ENCODE measurements at places on chromosomes 7 and 10. TPM values are rescaled to one million over a fixed set of nuclear protein-coding genes. Genes with fewer than 3 reads are reported as not detected.

DNA sequence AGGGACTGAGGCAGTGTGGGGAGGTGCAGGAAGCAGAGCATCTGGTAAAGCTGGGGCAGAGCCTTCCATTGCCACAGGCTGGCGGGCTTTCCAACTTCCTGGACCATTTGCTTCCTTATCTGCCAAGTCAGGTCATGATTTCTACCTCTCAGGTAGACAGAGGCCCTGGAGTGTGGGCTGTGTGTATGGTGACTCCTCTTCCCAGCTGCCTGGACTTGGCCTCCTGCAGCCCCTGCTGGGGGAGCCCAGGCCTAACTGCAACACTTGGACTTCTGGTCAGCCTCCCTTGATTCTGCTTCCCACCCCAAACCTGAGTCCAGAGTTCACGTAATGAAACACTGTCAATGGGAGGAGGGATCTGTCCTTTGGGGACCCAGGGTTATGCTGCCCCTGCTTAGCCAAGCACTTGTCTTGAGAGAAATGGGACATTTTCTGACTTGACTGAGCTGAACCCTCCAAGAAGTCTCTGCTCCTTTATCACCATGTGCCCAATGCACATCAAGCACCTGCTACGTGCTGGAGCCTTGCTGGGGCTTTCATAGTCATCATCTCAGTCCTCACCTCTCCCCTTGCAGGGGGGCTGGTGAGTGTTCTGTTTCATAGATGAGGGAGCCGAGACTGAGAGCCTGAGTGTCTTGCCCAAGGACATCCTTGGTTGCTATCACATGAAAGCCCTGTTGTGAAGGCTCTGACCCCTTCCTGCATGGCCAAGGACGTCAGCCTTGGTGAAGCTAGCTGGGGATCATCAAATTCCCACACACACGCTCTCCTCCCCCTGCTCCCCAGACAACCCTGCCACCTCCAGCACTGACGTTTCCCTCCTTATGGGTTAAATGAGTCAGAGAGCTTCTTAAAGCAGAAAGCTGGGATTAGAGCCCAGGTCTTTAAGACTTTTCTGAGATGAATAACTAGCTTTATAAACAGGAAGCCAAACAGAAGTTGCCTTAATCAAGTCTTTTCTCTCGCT, 3.4 kb downstream of the CLEC2L start:
- H3K27me3 ChIP-seq: no peaks in the 10 kb centered on the region
- H3K27ac ChIP-seq: no peak overlapping the region
- H3K36me3 ChIP-seq: no peaks in the 10 kb centered on the region
- DNase-seq: no peak
- H3K4me1 ChIP-seq: no peaks in the 10 kb centered on the region

GTF2IRD1 gene
- 54.6 TPM for total RNA-seq

DNA sequence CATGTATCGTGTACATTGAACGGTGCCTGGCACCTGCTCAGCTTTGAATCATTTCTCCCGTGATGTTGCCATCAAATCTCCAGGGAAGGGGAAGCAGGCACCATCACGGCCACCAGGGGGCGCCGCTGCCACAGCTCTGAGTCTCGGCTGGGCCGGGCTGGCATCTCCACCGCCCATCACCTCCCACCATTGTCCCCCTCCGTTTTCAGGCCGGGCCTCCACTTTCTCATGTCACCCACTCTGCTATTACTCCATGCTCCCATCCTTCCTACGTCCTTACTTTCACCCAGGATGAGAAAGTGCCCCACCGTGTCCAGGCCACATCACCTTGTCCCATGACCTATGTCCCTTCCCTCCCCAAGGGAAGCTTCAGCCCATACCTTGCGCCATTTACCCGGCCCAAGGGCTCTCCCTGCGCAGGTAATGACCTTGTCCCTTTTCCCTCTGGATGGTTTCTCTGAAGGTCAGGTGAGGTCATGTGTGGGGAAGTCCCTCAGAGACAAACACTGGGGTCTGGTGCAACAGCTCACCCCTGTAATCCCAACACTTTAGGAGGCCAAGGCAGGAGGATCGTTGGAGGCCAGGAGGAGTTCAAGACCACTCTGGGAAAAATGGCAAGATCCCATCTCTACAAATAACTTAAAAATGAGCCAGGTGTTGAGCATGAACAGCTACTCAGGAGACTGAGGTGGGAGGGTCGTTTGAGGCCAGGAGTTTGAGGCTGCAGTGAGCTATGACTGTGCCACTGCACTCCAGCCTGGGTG, 31.8 kb upstream of the OCM2 start:
- H3K27me3 ChIP-seq: no peaks in the 10 kb centered on the region
- no peak overlapping the region for H3K4me3 ChIP-seq
- no peak overlapping the region for H3K27ac ChIP-seq
- no peaks in the 10 kb centered on the region for H3K36me3 ChIP-seq

- H3K4me1 ChIP-seq: no peaks in the 10 kb centered on the region
- no peaks in the 10 kb centered on the region for H3K36me3 ChIP-seq
- H3K4me3 ChIP-seq: no peak overlapping the region
- no peak overlapping the region for H3K27ac ChIP-seq
- DNase-seq: no peak
These were observed 104.0 kb downstream of the PON1 start for GRCh38 chr7:95220328-95220727.

DNA sequence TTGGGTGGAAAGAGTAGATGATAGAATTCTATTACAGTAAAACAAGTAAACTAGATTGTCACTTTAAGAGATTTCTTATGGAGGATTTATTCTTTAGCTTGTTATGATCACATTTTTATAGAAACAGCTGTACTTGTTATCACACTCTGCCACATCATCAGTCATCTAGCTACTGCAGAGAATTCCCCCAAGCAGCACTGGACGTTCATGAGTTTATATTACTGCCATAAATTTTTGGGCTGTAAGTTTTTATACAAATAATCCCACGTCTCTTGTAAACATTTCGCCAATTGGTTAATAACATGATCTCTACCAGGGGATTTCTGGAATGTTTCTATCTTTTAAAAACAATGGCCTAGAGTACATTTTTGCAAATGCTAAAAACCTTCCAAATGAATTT, 238.8 kb downstream of the POLR1F start:
- no peak overlapping the region for H3K27ac ChIP-seq
- no peaks in the 10 kb centered on the region for H3K36me3 ChIP-seq
- no peaks in the 10 kb centered on the region for H3K27me3 ChIP-seq
- H3K4me3 ChIP-seq: no peak overlapping the region
- no peaks in the 10 kb centered on the region for H3K4me1 ChIP-seq

- DNase-seq: no peak
- no peak overlapping the region for H3K4me3 ChIP-seq
- no peak overlapping the region for H3K27ac ChIP-seq
- no peaks in the 10 kb centered on the region for H3K36me3 ChIP-seq
- peaks cover 19% of the 10 kb centered on the region for H3K4me1 ChIP-seq
These were observed 481.2 kb downstream of the KCNMA1 start for GRCh38 chr10:77156406-77156879.

GPAM gene
- total RNA-seq: 44.4 TPM

CRTAC1 gene
- total RNA-seq: not detected

DNA sequence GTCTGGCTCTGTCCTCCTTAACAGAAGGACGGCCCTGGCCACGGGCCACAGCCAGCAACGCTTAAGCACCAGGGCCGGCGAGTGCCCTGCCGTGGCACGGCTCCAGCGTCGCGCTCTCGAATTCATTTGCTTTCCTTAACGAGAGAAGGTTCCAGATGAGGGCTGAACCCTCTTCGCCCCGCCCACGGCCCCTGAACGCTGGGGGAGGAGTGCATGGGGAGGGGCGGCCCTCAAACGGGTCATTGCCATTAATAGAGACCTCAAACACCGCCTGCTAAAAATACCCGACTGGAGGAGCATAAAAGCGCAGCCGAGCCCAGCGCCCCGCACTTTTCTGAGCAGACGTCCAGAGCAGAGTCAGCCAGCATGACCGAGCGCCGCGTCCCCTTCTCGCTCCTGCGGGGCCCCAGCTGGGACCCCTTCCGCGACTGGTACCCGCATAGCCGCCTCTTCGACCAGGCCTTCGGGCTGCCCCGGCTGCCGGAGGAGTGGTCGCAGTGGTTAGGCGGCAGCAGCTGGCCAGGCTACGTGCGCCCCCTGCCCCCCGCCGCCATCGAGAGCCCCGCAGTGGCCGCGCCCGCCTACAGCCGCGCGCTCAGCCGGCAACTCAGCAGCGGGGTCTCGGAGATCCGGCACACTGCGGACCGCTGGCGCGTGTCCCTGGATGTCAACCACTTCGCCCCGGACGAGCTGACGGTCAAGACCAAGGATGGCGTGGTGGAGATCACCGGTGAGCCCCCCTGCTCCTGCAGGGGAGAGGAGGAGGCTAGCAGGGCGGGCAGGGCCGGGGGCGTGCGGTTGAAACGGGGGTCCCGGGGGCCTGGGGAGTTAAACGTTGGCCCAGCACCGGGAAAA, at the start of gene HSPB1:
HSPB1 (plus strand) TSS at position 327 of the 855 bp plus-strand sequence; CDS start at position 367, 40 bp downstream.
- H3K27ac ChIP-seq: peak within 1 kb of the TSS; percentile 77
- DNase-seq: peak; percentile 86
- H3K27me3 ChIP-seq: no peaks in the 10 kb centered on the region
- H3K36me3 ChIP-seq: no peaks in the 10 kb centered on the region

CDK1 gene
- total RNA-seq: 199 TPM

ALOX5 gene
- not detected for total RNA-seq

- H3K27ac ChIP-seq: no peak overlapping the region
- H3K4me1 ChIP-seq: no peaks in the 10 kb centered on the region
- no peak for DNase-seq
- H3K4me3 ChIP-seq: no peak overlapping the region
These were observed 366.0 kb upstream of the RNF32 start for GRCh38 chr7:156274557-156274956.

- no peak overlapping the region for H3K4me3 ChIP-seq
- DNase-seq: no peak
- H3K27ac ChIP-seq: no peak overlapping the region
- no peaks in the 10 kb centered on the region for H3K27me3 ChIP-seq
- no peaks in the 10 kb centered on the region for H3K36me3 ChIP-seq
- H3K4me1 ChIP-seq: no peaks in the 10 kb centered on the region
These were observed 140.9 kb downstream of the DNAJB6 start for GRCh38 chr7:157477550-157478212.

SPDYE8 gene
- total RNA-seq: not detected

DNA sequence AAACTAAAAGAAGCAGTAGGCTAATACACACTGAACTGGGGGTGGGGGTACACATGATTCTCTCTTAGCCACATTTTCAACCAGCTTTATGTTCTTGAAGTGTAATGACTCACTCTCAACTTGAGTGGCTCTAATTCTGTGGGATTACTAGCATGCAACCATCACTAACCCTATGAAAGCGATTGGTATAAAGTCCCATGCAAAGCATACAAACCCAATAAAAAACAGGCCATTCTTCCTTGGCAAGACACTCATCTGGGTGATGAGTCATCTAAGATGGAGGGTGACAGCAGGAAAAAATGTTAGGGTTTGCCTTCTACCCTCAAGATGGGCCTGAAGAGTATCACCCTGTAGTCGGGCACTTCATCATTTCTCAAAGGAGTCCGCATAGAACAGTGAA, 14.9 kb upstream of the PON3 start:
- no peaks in the 10 kb centered on the region for H3K4me1 ChIP-seq
- DNase-seq: no peak
- no peak overlapping the region for H3K27ac ChIP-seq
- H3K4me3 ChIP-seq: no peak overlapping the region
- H3K36me3 ChIP-seq: no peaks in the 10 kb centered on the region

TEX36 gene
- total RNA-seq: not detected

GRCh38 chr7:24912424-24912823, 67.6 kb downstream of the OSBPL3 start:
- H3K36me3 ChIP-seq: no peaks in the 10 kb centered on the region
- no peak for DNase-seq
- H3K4me3 ChIP-seq: no peak overlapping the region
- no peaks in the 10 kb centered on the region for H3K27me3 ChIP-seq
- no peaks in the 10 kb centered on the region for H3K4me1 ChIP-seq

Measured in Caco-2 (cell line).